Activated CD4-positive, alpha-beta T cell treated with anti-CD3 and anti-CD28 coated beads for 36 hours (primary cell): ENCODE measurements at places on chromosomes 5 and 9.

DNA sequence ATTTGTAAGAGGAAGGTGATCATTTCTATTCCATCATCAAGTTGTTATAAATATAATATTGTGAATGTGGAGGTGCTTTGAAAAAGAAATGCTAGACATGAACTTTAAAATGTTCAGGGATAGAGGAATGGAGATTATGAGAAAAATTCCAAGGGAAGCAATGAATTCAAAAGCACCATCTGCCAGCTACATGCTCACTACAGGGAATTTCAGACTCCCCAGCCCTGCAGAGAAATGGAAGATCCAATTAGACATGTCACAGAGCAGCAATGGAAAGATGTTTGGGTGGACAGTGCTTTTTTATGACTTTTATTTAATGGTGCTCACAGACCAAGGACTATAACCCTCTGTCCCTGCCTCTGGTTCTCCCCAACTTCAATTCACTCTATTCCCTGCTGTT lies 209.7 kb downstream of the ESM1 start:
- no peak for DNase-seq

DNA sequence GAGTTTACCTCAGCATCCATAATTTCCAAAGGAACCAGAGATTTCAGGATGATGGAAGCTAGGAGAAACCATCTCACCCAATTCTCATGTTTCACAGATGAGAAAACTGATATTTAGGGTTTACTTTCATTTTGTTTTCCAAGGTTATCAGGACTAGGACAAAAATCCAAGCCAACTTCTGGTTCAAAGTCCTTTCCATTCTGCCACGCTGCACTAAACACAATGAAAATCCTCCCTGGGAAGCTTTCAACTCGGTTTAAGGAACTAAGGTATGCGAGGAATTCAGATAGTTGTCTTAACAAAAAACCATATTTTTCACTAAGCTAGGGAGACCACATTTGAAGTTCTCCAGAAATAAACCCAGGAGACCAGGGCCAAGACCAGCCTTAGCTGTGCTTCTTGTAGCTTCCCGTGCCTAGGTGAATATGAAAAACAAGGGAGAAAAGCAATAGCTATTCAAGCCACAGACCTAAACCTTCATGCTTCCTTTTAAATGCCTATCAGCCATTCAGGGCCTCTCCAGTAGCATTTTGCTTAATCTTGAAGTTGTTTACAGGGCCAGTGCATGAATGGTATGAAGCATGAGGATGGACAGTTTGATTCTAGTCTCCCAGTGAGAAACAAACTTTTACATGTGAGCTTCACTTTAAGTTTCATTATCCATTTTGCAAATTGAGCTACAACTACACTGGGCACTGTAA lies 167.9 kb downstream of the DENND1A start:
- no peak for DNase-seq

GRCh38 chr5:168819004-168819621 lies 239.9 kb upstream of the PANK3 start:
- no peak for DNase-seq

DNA sequence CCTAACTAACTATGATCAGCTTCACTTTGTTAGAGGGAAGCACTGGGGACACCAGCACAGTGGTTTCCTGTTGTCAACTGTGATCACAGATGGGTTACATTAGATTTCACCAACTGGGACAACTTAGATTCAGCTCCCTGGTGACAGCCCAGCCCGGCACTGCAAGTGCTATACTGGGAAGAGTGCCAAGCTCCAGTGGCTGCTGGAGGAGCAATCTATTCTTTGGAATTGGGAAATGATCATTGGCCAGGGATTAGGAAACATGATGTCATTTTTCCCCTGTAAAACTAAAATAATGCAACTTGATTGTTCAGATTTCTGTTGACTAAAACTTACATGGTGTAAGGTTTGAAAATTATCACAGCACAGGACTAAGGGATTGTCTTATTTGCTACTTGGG lies 33.2 kb downstream of the PTGR1 start:
- no peak for DNase-seq

DNA sequence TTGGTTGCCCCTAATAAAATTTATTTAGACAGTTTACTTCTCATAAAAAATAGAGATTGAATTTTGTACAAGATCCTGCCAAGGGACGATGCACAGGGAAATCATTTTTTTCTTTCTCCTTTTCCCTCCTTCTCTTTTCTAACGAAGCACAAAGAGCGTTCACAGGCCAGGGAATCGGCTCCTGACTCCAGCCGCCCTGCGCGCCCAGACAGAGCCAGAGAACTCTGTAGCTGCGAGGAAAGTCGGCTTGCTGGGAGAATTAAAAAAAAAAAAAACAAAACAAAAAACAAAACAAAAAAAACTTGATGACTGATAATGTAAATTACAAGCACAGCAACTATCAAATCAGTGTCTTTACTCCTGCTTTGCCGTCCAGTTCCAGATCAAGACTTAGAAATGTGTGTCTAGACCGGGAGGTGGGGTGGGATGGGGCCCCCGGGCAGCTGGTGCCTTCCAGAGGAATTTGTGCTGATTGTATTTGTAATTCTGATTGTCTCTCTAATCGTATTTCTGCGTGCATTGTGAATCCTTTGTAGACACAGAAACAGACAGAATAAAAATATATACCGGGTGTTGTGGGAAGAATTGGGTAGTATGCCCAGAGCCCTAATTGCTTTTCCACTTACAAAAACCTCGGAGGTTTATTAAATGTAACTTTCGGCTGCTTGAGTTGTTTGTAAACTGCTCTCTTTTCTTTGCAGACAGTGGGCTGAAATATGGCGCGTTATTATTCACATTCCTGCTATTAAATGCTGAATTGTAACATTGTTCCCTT lies 3.6 kb upstream of the OTP start:
- DNase-seq = no peak

- DNase-seq = no peak
Observed at GRCh38 chr9:113057193-113057592, 669 bp upstream of the ZFP37 start.

DNA sequence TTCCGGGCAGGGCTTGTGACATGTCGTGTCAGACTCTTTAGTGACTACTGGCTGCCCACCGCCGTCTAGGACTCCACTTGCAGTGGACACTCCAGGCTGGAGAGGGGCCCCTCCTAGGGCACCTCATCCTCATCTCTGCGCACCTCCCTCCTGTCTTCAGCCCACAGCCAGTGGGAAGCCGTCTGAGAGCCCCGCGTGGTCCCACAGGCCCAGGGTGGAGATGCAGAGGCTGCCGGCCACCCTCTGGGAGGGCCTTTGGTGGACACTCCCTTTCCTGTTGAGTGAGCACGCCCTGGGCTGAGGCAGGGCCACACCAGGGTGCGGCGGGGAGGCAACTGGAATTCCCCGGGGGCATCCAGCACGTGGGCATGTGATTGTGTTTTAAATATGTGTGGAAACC lies 80.5 kb downstream of the IRX2 start:
- DNase-seq = no peak

- DNase-seq = no peak
Observed at GRCh38 chr5:9347032-9347431, 198.8 kb downstream of the SEMA5A start.

- DNase-seq = no peak
Observed at GRCh38 chr9:106753155-106753671, 109.8 kb upstream of the ZNF462 start.

DNA sequence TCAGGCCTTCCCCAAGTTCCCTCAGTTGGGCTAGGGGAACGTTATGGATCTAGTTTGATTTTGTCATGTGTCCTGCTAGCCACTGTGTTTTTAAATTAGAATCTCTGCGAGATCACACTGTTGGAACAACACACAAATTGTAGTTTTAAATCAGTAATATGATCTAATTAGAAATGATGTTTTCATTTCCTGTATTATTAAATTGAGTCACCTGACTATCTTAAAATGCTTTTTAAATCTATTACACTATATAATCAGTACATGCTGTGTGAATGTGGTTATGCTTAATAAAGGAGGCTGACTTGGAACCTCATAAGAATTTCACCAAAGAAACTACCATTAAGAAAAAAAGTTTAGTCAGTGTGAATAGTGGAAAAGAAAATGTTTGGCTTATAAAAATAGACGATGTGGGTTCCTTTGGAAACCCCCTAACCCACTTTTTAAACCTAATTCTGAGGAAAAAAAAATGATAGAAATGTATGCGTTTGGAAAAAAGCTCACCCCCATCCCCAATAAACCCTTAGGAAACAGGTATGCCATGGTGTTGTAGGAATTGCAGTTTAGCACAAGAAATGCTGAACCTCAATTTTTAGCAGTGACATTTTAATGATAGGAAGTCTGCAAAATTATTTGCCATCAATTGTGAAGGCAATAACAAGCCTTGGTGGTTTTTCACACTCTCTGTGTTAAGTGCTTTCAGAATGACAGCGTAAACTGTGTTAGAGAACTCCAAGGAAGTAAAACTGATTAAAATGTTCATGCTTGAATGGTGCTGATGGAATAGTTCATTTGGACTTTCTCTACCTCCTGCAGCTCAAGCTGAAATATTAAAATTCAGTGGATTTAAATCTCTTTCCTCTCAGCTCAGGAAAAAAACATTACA lies 59.0 kb downstream of the TLE4 start:
- DNase-seq = no peak

DNA sequence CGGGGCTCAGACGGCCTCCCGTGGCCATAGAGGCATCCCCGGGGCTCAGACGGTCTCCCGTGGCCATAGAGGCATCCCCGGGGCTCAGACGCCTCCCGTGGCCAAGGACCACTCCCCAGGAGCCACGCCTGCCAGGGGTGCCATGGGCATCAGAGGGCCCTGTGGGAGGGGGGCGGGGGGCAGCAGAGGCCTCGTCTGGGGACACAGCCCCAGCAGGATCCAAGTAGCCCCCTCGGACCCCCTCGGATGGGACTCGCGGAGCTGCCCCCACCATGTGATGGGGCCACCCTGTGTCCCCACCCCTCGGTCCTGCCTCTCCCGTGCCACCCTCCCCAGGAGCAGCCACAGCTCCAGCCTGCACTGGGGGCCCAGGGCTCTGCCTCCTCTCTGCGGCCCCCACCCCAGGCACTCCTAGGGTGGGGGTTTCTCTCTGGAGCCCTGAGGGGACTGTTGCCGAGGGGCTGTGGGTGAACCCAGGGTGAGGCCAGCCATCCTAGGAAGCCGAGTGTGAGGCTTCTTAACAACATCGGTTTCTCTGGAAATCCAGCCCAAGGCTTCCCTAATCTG lies 2.5 kb downstream of the ENTPD8 start:
- DNase-seq = no peak

GRCh38 chr5:69035665-69036064 lies 58.1 kb upstream of the SLC30A5 start:
- no peak for DNase-seq

- DNase-seq = no peak
Observed at GRCh38 chr5:39658866-39659265, 234.1 kb upstream of the DAB2 start.

GRCh38 chr9:79210541-79211243 lies 361.1 kb upstream of the TLE4 start:
- no peak for DNase-seq

GRCh38 chr5:177425196-177425800 lies 1.2 kb upstream of the GRK6 start:
- DNase-seq = no peak

DNA sequence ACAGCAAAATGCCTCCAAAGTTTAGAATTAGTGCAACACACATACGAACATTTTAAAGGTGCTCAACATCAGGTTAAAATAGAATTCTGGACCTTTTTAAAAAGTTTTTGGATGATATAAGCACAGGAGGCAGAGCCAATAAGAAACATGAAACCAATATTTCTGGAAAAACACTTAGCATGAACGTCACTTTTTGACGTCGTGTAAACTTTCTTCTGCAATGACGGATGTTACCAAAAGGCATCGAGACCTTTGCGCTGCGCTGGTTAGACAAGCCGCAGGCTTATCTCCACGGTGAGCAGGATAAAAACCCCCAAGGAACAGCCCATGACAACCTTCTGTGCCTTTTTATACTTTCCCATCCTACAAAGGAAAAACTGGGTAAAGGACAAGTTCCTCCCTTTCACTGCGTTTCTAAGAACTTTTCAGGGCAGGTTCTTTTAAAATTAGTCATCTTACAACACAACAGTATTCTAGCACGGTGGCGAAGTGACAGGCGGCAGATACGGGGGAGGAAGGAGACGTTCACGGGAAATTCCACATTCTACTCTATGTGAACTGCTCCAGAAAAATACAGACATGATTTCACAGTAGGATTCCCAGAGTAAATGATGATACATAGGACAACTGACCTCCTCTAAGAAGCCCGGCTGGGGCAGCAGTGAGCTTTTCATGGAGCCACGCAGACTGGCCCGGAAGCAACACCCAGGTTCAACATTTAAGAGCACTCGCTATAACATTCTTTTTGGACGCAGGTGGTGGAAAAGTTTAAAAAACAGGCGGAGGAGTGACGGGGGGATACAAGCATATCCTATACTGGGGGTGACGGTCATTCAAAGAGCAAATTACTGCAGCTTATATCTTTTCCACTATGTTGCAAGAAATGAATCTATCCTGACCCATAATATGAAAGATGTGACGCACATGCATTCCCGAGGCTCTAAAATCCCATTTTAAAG lies 52.4 kb downstream of the USP20 start:
- peak; percentile 84 for DNase-seq

DNA sequence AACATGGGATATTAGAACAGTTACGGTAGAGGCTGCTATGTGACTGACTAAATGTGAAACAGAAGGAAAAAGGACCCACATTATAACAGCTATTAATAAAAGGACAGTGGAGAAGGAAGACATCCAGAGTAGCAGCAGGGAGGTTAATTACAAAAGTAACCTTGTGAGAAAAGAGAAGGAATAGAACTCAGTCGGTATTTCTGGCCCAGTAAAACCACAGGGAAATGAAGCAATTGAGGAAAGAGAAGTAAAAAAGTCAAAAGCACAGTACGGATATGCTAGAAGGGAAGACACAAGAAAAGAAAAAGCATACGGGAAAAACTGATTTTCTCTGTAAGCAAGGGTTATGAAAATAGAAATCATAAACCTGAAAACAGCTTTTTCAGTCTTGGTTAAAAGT lies 164.7 kb downstream of the RFX3 start:
- DNase-seq = no peak

DNA sequence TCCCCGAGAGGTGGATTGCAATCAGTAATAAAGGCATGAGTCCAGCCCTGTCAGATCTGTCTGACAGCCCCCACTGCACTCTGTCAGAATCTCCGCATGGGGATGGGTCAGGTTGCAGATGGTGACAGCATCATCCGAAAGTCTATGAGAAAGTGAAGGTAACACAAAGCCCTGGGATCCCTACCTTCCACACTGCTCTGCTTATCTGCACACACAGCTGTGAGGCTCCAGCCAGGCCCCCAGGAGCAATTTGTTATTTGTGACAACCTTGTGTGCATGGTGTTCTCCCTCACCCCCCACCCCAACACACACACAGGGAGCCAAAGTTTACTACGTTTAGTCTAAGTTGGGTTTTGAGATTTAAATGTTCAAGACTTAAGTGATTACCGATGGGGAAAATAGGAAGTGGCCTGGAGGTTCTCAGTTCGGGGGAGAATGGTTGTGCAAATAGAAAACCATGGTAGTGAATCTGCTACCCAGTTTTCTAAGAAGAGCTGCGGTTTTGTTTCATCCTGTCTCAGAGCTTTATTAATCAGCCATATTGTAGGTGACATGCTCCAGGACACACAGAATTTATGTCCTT lies 92.7 kb downstream of the SV2C start:
- peak; percentile 44 for DNase-seq

DNA sequence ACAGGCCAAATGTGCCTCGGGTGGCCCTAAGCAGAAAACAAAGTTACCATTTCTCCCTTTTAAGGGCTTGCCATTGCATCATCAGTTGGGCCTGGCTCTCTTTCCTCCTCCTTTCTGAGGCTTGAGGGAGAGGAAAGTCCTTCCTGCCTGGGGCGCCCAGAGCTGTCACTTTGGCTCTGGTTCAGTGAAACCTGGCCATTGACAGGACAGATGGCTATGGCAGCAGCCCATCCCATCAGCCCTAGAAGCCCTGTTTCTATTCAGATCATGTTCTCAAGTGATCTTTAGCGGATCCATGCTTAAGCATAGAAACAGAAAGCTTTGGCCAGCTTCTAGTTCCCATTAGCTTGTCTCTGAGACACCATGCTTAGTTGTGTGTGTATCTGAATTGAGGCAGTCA lies 293.4 kb downstream of the YTHDC2 start:
- no peak for DNase-seq
